Right ventricle myocardium inferior (tissue), 1 donor: ENCODE measurements at places on chromosomes 2 and 18.

DNA sequence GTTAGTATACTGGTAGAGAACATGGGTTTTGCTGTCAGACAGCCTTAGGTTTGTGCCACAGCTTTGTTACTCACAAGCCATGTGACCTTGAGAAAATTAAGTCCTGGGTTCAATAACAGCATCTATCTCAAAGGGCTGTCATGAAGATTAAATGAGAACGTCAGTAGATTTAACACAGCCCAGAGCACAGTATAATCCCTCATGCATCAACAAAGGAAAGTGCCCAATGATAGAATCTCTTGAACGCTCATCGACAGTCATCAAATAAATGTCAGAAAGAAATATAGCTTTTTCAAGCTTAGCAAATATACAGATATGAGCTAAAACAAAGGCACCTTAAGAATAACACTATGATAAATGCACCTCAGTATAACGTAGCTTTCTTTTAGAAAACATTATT, 22.3 kb downstream of the CUL3 start:
- no peak for DNase-seq

GRCh38 chr2:3563521-3563976, 5.4 kb upstream of the RNASEH1 start:
- no peak for DNase-seq

GRCh38 chr2:128808462-128809258, 490.0 kb upstream of the HS6ST1 start:
- DNase-seq, result no peak

GRCh38 chr18:54284981-54285785, 15.9 kb downstream of the POLI start:
- DNase-seq, result no peak

DNA sequence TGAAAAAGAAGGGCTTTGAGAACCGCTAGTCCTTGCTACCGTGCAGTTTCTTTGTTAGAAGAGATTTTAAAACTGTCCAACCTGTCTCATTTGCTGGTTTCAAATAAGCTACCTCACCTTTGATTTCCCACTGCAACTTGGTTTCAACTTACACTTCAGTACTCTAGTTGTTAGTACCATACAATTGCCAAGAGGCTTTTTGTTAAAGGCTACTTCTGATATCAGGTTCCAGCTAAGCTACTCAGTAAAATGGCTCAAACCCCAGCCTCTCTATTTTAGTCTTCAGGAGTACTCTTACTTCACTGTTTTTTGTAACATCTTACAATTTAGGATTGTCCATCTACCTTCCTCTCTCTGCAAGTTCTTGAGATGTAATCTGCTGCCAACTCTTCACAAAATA, 91.6 kb downstream of the INO80D start:
- no peak for DNase-seq

GRCh38 chr2:235854276-235854675, 313.9 kb downstream of the GBX2 start:
- DNase-seq, result no peak
